ENCODE measurements at places on chromosomes 2 and 18.

DNA sequence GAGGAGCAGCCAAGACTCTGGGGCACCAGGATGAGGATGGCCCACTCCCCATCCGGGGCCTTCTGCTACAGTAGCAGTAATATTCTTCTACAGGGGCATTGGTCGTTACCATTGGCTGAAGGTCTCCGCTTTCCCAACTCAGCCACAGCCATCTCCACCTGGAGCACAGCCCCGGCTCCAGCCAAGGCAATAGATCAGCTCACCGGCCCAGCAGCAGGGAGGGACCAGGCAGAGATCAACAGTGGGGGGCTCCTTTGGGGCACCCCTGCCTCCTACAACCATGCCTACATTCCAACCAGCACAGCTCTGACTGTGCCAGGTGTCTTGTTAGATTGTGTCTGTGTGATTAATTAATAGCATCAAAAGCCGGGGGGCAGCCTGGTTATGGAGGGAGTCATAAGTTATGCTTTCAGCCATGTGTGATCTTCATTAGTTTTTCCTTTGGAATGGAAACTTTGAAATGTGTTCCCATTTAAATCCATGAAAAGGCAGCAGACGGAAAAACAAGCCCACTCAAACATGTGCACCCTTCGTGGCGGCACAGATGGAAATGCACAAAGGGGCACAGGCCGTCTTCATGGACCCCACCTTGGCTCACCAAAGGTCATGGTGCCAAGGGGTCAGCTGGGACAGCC lies 68.6 kb upstream of the BZW1 start:
- DNase-seq = no peak

DNA sequence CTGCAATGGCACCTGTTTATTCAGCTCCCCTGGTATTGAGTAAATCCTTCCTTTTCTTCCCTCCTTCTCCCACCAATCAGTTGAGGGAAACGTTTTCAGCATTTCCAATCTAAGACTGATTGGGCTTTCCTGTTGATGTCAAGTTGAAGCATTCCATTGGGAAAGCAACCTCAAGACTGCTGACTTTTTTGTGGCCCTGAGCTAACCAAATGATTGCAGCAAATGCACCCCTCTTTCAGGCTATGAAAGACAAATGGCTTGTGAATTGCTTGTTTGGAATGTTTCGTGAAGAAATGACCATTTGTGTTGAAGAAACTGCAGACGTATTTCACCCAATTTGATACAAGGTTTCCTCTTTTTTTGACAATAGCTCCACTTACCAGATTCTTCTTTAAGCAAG lies 303.5 kb downstream of the EPHA4 start:
- DNase-seq = no peak

GRCh38 chr2:217804791-217805667 lies 197.8 kb downstream of the TNS1 start:
- no peak for DNase-seq

GRCh38 chr18:14978962-14979535 lies 231.1 kb downstream of the ANKRD30B start:
- DNase-seq = no peak

- no peak for DNase-seq
Measured at GRCh38 chr2:222504719-222505118, 80.4 kb downstream of the SGPP2 start.

DNA sequence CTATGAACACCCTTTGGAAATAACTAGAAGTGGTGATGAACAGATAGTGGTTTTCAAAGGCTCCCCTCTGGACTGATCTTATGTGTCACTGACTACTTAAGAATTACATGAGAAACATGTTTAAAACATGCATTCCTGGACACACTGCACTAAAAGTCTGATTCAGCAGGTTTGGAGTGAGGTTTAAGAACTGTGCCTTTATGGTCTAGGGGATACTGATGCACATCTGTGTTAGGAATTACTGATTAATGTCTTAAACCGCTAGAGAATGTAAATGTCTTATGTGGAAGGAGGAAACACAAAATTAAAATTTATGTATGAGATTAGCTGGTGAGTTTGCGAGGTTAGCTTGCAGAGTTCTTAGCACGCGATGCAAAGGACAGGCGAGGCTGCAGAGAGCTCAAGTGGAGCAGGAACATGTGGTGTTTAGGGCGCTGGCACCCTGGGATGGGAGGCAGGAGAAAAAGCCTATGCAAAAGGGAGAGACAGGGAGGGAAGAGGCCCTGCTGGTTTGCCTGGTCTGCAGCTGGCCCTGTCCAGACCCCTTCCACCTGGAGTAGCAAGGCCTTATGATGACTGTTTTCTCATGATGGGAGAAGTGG lies 11.7 kb downstream of the SH3YL1 start:
- DNase-seq = no peak

Data from naive B cell (primary cell).